ENCODE measurements at places on chromosomes 13 and 19. TPM values are rescaled to one million over a fixed set of nuclear protein-coding genes. Genes with fewer than 3 reads are reported as not detected.

Gene ZNF880
- 31.7 TPM for polyA plus RNA-seq

Gene FFAR2
- 0.78 TPM for polyA plus RNA-seq

Gene TBXA2R
- 2.2 TPM for polyA plus RNA-seq

Gene FGF21
- polyA plus RNA-seq = not detected

Gene C2CD4C
- polyA plus RNA-seq = 1.5 TPM

Gene ZNF211
- 48.8 TPM for polyA plus RNA-seq

Gene ZNF91
- polyA plus RNA-seq = 77.5 TPM

Gene OVOL3
- polyA plus RNA-seq = not detected

Gene ZNF571
- polyA plus RNA-seq = 14.0 TPM

Gene SGCG
- polyA plus RNA-seq = 4.2 TPM

Gene NCR1
- polyA plus RNA-seq = 0.37 TPM

Gene LEUTX
- not detected for polyA plus RNA-seq

Gene CEACAM7
- polyA plus RNA-seq = not detected

Gene ZNF430
- 13.4 TPM for polyA plus RNA-seq

Gene ZNF844
- polyA plus RNA-seq = 34.0 TPM

Gene SH2D3A
- 6.2 TPM for polyA plus RNA-seq

Gene TUBB4A
- 27.6 TPM for polyA plus RNA-seq

Gene WASF3
- polyA plus RNA-seq = 62.9 TPM

Gene CBARP
- polyA plus RNA-seq = 1.4 TPM

Gene PABPC3
- 1.7 TPM for polyA plus RNA-seq

Measured in left kidney (tissue), 8 donors.